Vagina (tissue), 2 donors: ENCODE measurements at places on chromosomes 7 and 10. TPM values are rescaled to one million over a fixed set of nuclear protein-coding genes. Genes with fewer than 3 reads are reported as not detected.

DNA sequence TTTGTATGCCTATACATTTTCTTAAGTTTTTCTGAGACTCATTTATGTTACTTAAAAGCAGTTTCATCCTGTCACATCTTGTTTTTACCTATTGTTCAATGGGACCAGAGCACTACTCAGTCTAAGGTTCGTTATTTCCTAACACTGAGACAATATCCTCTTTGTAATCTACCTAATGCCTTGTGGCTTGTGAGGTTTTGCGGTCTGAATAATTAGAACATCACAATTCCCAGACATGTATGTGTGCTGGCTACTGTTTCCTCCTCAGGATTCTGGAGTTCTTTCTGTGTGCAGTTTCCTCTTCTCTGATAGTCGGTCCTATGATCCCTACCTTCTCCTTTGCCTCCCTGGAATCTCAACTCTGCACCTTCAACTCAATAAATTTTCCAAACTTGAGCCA is 620.2 kb downstream of the ANKRD7 start:
- no peaks in the 10 kb centered on the region for H3K27me3 ChIP-seq
- DNase-seq = no peak
- H3K4me3 ChIP-seq = no peak overlapping the region
- H3K27ac ChIP-seq = no peak overlapping the region
- H3K36me3 ChIP-seq = no peaks in the 10 kb centered on the region

DNA sequence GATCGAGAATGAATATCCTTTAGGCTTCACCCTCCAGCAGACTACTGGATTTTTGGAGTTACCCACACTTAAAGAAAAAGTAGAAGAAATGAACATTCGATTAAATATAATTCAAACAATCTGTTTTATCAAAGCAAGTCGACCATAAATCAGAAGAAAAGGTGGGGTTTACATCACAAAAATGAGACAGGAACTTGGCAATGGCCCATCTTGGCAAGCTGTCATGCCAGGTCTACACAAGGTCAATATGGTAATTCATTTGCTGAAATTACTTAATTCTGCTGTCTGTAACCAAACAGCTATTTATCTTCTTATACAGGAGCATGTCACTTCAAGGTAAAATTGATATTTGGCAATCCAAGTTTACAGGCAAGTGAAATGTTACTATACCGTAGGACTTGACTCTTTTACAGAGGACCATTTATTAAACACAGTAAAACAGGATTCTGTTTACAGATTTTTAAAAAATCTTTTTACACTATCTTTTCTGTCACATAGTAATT is 640.6 kb upstream of the NRP1 start:
- H3K4me3 ChIP-seq = no peak overlapping the region
- H3K4me1 ChIP-seq = no peaks in the 10 kb centered on the region
- H3K27me3 ChIP-seq = no peaks in the 10 kb centered on the region

- no peak overlapping the region for H3K27ac ChIP-seq
- H3K4me1 ChIP-seq = no peaks in the 10 kb centered on the region
- H3K4me3 ChIP-seq = no peak overlapping the region
- DNase-seq = no peak
These were observed 113.4 kb upstream of the NUPR2 start for GRCh38 chr7:56229631-56230030.

- H3K4me1 ChIP-seq = no peaks in the 10 kb centered on the region
- DNase-seq = no peak
- H3K4me3 ChIP-seq = no peak overlapping the region
- H3K36me3 ChIP-seq = no peaks in the 10 kb centered on the region
- H3K27ac ChIP-seq = no peak overlapping the region
- no peaks in the 10 kb centered on the region for H3K27me3 ChIP-seq
These were observed 282.3 kb upstream of the KAT6B start for GRCh38 chr10:74544106-74544505.

The FGFR2 gene
- 54.0 TPM for total RNA-seq

The SEMA3E gene
- total RNA-seq = 4.4 TPM
